ENCODE measurements at places on chromosomes 4 and X.

- DNase-seq: no peak
These were observed 95.7 kb downstream of the DCLK2 start for GRCh38 chr4:150173982-150174398.

DNA sequence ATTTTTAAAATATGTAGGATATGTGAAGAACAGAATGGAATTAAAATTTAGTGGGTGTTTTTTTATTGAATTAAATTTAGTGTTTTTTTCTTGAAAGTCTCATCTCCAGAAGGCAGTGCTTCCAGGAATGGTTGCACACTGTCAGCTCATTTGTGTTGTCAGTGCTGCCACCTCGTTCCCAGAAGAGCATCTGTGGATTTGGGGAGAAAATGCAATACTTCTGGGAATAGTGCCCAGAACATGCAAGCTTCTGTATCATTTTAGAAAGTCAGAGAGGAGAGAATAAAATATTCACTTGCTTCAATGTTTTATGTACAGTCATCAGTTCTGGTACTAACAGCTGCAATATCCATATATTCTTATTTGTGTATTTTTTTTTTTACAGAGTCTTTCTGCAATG is 608.8 kb downstream of the PCDH7 start:
- no peak for DNase-seq

- no peak for DNase-seq
These were observed 1729.3 kb downstream of the C4orf33 start for GRCh38 chr4:130825284-130825683.

DNA sequence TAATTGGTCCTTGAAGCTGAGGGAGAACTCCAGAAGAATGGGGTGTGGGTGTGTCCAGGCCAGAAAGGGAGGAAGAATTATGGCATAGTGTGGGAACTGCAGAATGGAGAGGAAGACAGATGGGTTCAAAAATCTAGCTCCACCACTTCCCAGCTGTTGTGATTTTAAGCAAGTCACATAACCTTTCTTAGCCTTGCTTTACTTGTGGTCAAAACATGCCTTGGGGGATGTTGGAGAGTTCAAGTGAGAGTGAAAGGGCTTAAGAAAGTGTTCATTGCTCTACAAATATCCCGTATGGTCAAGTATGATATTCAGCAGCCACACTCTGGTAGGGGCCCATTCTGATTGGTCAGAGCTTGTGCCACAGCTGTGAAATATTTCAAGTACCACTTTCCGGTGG is 15.0 kb upstream of the STARD8 start:
- no peak for DNase-seq

DNA sequence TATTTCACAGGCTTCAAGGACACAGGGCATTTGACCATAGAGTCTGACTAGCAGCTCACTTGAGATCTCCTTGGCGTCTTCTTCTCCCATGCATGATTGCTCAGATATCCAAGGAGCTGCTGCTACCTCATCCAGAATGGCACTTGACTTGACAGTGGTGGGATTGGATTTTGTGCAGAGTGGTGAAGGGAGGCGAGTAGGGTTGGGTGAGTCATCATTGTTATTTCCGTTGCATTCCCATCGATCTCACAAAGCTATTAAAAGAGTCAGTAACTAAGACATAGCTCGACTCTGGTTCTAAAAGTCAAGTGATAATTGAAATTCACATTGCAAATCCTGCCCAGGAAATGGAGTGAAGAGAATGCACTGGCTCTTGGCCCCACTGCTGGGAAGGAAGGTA is 27.7 kb downstream of the NHSL2 start:
- no peak for DNase-seq

GRCh38 chrX:152138388-152138784 is at the start of gene MAGEA10:
MAGEA10 (minus strand) TSS chrX:152138577; CDS start chrX:152135620, 2,957 bp downstream.
- no peak for DNase-seq
